ENCODE measurements at places on chromosomes 13 and 19.

DNA sequence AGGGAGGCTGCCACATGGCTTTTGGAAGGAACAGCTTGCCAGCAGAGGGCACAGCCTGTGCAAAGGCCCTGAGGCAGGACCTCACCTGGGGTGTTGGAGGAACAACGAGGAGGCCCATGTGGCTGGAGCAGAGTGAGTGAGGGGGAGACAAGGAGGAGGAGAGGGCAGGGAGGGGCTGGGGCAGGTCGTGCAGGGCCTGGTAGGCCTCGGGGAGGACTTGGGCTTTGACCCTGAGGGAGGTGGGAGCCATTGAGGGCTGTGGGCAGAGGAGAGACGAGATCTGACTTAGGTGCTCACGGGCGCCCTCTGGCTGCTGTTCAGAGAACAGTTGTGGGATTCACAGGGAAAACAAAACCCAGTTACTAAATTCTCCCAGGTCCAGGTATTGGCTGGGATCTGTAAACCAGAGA, 25.2 kb downstream of the ZNRF4 start:
- no peaks in the 10 kb centered on the region for H3K36me3 ChIP-seq
- no peak for DNase-seq
- H3K4me3 ChIP-seq, result no peak overlapping the region
- no peak overlapping the region for H3K27ac ChIP-seq

- no peaks in the 10 kb centered on the region for H3K27me3 ChIP-seq
- H3K27ac ChIP-seq, result no peak overlapping the region
- H3K4me1 ChIP-seq, result no peaks in the 10 kb centered on the region
- H3K4me3 ChIP-seq, result no peak overlapping the region
- no peak for DNase-seq
These were observed 614.4 kb upstream of the PCDH9 start for GRCh38 chr13:67844574-67844973.

DNA sequence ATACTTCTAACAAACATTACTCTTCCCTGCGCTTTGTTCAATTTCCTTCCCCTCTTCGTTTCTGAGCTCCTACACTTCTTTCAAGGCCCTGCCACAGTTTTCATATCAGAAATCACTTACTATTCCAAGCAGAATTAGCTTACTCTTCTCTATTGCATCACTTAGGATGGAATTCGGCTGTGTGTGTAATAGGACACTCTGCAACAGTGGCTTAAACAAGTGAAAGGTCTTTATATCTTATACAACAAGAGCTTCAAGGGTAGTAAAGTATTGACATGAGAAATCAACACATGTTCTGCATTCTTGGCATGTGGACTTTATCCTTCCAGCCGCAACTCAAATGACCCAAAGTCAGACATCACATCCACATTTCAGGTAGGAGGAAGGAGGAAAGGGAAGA, 279.6 kb downstream of the PCDH20 start:
- H3K27ac ChIP-seq, result no peak overlapping the region
- H3K27me3 ChIP-seq, result no peaks in the 10 kb centered on the region
- H3K4me3 ChIP-seq, result no peak overlapping the region
- H3K4me1 ChIP-seq, result no peaks in the 10 kb centered on the region
- DNase-seq, result no peak

DNA sequence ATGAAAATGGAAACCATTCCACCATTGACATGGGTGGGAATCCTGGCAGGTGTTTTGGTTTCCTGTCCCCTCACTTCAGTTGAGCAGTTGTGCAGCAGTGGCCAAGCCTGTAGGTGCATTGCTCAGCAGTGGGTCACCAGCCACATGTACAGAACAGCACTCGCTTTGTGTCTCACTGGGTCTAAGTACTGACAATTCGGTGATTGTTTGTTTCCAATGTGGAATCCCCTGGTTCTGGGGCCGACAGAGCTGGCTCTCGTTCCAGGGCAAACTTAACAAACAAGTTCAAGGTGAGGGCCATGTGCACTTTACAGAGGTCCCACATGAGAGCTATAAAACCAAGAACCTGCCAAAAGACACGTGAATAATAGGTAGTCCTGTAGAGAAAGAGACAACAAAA, 54.1 kb upstream of the SPATA13 start:
- peaks cover under 1% of the 10 kb centered on the region for H3K27me3 ChIP-seq
- H3K36me3 ChIP-seq, result no peaks in the 10 kb centered on the region
- no peak overlapping the region for H3K4me3 ChIP-seq
- H3K27ac ChIP-seq, result no peak overlapping the region
- no peaks in the 10 kb centered on the region for H3K4me1 ChIP-seq

DNA sequence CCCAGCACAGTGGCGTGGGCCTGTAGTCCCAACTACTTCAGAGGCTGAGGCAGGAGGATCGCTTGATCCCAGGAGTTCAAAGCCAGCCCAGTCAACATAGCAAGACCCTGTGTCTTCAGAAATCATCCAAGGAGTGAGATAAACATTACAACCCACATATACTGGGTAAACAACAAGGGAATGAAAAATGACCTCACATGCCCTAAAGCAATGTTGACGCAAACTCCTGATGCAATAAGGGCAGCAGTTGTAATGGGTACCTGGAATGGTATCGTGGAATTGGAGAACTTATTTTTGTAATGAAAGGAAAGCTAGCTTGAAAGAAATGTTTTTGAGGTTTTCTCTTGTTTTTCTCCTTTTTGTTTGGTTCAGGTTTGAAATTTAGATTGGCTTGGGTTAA, 24.5 kb upstream of the LGALS16 start:
- peaks cover 3% of the 10 kb centered on the region for H3K27me3 ChIP-seq
- H3K36me3 ChIP-seq, result no peaks in the 10 kb centered on the region
- no peak overlapping the region for H3K4me3 ChIP-seq
- H3K4me1 ChIP-seq, result no peaks in the 10 kb centered on the region
- H3K27ac ChIP-seq, result no peak overlapping the region

GRCh38 chr13:23087880-23088279, 92.9 kb upstream of the SGCG start:
- no peak overlapping the region for H3K4me3 ChIP-seq
- no peak overlapping the region for H3K27ac ChIP-seq
- no peaks in the 10 kb centered on the region for H3K27me3 ChIP-seq
- no peak for DNase-seq
- H3K36me3 ChIP-seq, result no peaks in the 10 kb centered on the region
